ENCODE measurements at places on chromosomes 7 and 10.

DNA sequence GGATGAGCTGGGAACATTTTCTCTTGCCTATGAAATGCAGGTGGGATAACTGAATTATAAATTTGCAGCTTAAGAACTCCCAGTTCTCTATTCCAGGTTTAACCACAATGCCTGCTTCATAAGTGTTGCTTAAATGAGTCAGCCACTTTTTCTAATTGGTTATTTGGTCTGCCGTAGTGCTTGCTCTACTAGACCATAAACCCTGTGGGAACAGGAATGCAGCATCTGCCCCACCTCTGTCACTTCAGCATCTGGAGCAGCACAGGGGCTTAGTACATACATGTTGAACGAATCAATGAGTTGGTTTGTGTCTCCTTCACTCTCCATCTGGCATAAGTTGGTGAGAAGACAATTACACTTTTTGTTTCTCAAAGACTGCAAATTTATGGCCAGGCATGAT, 95.2 kb upstream of the PTER start:
- no peak for DNase-seq

DNA sequence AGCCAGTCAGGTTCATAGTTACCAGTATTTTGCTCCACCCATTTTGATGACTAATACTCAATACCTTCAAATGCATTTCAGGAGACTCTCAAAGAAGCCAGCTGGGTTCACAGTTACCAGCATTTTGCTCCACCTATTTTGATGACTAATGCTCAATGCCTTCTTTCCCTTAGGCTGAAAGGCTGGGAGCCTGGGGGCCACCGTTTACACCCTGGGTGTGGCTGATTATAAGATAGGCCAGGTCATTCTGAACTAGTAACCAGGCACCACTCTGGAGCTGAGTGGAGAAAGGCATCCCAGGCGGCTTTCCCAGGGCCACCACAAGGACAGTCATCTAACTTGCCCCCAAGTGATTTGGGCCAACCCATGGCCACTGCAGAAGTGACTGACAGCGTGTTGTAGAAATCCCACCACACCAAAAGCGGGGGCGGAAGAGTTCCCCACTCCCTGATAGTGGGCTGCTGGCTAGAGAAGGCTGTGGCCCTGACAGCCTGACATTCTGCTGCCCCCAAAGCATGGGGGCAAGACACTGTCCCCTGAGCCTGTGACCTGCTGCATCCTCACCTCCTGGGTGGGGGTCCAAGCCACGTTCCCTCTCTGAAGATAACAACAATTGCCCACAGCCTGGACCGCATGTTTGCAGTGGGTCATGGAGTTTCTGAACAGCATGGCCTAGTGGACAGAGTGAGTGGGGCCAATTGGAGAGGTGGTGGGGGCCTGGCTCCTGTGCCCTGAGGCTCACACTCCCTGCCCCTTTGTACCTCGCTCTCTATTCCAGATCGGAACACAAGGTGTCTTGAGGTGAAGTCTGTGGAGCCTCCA, 23.0 kb upstream of the ZNF488 start:
- DNase-seq = peak; percentile 49

DNA sequence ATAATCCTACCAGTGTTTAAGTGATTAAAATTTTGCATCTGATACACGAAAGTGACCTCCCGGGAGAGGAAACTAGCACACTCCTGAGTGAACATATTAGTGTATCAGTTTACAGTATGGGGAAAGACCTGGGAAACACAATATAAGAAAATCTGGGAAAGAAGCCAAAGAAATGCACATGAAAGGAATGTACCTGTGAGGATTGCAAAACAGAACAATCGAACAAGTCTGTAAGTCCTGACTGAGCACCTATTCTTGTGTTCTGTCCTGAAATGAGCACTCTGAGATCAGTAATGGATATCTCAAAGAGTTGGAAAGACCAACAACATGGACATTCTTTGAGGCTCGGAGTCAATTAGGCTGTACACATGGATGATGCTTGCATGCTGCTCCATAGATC, 554.7 kb downstream of the SORCS3 start:
- DNase-seq = no peak

GRCh38 chr10:123848564-123849457, 42.8 kb downstream of the CPXM2 start:
- peak; percentile 2 for DNase-seq

DNA sequence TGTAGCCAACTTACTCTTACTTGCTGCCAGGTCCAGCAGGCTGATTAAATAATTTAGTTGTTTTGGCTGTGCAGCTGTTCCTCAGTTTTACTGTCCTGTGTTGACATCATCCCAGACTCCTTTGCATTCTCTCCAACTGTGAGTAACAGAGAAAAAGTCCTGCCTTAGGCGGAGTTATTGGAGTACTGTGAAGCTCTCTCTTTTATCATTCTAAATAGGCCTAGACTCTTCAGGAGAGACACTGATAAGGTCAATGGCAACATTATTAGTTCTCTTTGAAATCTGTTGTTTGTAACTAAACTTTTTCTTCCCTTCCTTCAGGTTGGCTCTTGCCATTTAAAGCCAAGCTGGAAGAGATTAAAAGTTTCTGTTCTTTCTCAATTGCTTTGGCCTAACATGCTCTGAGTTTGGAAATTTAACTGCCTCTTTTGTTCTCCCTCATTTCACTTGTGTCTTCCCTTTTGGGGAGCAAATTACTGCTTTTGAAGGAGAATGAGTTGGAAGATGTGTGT, 215.7 kb upstream of the CSTF2T start:
- peak; percentile 49 for DNase-seq

DNA sequence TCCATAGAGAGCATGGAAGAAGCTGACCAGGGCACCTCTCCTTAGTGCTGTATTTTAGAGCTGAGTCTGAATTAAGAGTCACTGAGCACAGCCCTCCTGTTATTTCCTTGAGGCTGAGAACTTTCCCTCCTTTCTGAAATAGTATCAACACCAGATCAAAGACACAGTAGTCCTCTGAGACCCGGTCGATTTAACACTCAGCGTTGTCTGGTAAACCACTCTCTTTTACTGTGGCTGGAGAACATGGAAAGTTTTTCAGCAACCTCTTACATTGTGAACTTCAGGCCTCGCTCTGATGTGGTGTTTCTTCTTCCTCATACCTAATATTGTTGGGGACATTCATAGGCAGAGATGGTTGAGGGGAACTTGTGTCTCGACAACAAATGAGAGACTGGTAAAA, 202.0 kb upstream of the MTPN start:
- no peak for DNase-seq

Measured in LHCN-M2 (cell line).